ENCODE measurements at places on chromosomes 5 and 9.

DNA sequence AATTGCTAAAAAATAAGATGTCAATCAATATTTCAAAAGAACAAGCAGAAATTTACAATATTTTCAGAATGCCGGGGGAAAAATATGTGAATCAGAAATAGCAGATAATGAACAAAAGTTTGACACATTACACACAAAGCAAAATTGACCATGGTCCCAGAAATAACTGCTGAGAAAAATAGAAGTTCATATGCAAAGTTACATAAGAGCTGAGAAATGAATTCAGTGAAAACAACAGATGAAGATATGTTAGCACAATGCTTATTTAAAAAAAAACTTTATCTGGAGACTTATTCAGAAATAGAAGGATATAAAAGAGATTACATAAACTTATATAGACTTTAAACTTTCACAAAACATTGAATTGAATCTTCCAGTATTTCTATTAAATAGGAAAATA lies 1483.7 kb upstream of the ACO1 start:
- DNase-seq = no peak

DNA sequence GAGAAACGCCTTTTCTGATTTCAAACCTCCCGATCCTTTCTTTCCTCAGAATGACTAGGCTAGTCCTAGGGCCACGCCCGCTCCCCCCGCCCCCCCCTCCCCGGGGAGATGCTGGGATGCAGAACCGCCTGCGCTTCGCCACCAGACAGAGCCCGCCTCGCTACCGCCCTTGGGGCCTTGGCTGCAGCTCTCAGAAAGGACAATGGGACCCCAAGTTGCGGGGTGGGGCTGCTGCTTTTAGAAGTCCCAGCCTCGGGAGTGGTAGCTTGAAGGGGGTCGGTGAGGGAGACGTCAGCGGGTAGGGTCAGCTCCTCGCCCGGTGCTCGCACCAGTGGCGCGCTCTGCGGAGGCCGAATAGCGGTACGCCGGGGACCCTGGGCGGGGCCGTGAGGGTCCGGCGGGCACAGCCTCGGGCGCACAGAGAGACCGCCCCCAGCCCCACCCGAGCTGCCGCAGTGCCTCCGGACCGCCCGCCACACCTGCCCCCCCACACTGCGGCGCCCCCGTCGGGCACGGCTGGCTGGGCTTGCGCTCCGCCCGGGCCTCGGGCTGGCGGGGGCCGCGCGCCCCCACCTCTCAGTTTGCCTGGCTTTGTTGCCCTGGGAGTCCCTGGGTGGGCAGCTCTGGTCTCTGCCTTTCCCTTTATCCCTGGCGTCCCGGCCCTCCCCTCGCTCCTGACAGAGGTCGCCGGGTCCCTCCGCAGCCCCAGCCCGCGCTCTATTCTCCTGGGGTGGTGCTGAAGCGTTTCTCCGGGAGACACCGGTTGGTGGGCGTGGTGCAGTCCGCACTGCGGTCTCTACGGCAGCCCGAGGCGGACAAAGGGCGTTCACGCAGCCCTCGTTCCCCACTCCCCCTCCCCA lies 1.2 kb downstream of the MAP1B start:
- DNase-seq = peak; percentile 54

DNA sequence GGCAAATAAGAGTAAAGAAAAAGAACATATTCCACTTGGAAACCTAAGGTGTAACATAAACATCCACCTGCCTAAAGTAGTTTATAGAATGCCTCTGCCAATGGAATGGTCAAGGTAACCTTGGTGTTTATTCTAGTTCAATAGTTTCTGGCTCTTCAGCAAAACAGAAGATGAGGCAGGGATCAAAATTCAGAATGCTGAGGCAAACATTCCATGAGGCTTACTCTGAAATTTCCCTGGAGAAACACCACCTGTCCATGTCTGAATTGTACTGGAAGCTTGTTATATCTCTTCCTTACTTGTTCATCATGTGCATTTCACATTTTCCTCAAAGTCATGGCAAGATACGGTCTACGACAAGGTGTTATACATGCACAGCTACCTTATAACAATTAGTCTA lies 1862.4 kb upstream of the ACO1 start:
- no peak for DNase-seq

GRCh38 chr9:133994353-133995011 lies 2.4 kb upstream of the VAV2 start:
- DNase-seq = no peak

- DNase-seq = peak; percentile 33
Measured at GRCh38 chr5:179731791-179732411, 721 bp upstream of the MAML1 start.

- DNase-seq = no peak
Measured at GRCh38 chr5:124130816-124131215, 615.6 kb downstream of the ZNF608 start.

- no peak for DNase-seq
Measured at GRCh38 chr9:14907696-14908095, 2.5 kb downstream of the FREM1 start.

DNA sequence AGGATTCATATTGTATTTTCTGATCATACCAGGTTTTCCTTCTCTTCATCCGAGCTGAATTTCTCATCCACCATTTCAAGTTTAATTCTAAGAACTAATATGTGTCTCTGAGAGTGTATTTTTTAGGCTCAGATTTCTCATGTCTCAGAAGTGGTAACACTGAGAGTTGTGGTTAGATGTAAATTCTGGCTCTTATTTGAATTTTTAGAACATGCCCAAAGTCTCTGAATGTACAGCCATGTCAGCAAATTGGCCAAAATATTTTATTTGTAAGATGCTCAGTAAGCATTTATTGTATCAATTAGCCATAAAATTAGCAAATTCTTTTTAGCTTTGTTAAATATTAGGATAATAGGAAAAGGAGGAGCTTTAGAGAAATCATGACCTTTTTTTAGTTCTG lies 16.6 kb downstream of the SV2C start:
- DNase-seq = no peak

GRCh38 chr9:96379461-96379860 lies 4.0 kb downstream of the SLC35D2 start:
- DNase-seq = no peak

- no peak for DNase-seq
Measured at GRCh38 chr5:17343675-17344074, 126.2 kb downstream of the BASP1 start.

DNA sequence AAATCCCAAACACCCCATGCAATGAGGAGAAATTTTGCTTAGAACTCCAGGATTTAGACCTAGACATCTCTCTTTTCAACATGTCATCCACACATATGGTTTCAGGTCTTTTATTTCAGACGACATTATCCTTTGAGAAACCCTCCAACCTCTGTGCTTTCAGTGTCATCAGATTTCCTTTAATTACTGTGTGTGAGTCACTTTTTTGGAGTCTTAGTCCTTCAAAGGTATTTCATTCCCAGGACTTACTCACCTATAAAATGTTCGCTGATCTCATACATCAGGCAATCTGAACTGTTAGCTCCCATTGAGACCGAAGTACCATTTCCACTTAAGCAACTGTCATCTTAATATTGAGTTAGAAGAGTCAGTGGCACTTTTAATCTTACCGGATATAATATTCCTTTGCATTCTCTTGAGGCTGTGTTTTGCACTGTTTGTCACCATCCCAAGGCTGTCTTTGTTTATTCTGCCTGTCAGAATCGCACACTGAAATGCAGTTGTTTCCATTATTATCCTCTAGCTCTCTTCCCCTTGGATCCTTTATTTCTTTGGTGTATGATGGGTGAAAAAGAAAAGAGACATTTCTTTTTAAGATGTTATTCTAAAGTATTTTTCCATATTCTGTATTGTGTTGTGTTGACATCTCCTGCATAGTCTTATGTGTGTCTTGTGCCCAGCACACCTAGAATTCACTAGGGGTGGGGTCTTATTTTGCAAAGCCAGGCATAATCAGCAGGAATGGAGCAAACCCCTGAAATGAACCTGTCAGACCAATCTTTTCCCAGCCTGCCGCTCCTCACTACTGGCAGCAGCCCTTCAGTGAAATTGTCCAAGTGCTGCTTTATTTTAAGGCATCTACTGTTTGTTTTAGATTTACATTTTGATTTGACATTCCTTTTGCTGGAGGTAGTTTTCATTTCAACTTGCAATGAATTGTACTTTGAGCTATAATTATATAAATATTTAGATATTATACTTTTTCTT lies 155.4 kb downstream of the PAM start:
- no peak for DNase-seq

DNA sequence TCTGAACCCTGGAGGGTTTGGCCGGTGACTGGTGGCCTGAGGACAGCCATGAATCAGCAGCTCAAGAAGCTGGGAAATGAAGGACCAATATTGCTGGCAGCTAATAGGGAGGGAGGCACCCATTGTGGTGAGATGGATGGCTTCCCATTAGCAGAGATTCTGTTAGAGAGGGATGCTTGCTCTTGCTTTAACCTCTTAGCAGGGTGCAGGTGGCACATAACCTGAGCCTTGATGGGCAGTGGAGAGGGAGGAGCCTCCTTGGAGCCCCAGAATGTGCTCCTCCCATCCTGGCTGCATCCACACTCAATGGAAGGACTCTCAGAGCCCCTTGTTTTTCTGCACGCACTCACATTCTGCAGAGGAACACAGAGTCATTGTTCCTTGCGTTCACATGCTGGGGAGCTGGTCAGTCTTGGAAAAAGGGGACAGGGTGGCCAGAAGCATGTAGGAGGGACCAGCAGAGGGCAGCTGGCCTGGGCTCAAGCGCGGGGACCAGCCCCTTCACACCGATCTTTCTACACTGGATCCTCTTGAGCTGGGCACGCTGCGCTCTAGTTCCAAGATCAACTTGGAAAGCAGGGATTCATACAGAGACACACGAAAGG lies 161.8 kb downstream of the MED10 start:
- no peak for DNase-seq

DNA sequence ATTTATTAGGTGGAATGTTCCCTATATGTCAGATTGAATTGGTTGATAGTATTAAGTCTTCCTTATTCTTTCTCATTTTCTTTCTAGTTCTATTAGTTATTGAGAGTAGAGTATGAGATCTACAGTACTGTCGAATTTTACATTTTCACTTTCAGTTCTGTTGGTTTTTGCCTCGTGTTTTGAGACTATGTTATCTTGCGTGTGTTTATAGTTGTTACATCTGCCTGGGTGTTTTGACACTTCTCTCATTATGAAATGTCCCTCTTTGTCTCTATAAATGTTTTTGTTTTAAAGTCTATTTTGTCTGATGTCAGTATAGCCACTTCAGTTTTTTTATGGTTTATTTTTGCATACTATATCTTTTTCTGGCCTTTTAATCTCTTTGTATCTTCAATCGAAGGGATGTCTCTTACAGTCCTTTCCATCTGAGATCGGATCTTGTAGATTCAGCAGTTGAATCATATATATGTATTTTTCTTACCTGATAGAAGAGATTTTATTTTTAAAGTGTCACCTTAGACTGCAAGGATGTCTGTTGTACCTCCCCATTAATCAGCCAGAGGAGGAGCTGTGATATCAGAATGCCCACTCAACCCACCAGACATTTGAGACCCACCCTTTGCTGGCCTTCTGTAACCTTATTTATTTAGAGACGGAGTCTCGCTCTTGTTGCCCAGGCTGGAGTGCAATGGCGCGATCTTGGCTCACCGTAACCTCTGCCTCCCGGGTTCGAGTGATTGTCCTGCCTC lies 20.7 kb downstream of the EHMT1 start:
- no peak for DNase-seq

DNA sequence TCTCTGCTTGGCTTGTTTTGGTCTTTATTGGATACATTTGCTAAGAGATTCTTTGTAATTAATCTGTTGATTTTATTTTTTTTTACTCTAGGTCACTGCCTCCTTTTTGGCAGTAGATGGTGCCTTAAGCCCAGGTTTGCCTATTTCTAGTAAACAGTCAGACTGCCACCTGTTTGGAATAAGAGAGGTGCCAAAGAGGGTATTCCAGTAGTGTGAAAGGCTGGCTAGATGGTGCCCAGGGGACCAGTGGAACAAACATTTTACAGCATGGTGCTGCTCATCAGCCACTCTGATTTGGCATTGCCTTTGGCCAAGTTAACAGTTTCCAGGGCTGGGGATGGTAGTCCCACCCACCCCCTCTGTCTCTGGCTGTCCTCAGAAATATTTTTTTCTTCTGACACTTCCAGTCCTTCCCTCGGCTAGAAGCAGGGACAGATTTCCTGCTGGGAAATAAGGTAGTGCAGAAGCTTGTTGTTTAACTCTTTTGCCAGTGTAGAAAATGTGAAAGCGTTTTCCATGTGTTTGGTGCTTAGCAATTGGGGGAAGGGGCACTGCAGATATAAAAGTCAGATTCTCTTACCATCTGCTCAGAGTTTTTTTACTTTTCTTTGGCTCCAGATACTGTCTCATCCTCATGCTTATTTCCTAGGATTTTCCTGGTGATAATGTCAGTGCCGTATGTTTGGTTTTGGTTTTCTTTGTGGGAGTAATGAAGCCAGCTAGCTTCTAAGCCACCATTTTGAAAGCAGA lies 36.6 kb upstream of the FBXL7 start:
- DNase-seq = no peak

DNA sequence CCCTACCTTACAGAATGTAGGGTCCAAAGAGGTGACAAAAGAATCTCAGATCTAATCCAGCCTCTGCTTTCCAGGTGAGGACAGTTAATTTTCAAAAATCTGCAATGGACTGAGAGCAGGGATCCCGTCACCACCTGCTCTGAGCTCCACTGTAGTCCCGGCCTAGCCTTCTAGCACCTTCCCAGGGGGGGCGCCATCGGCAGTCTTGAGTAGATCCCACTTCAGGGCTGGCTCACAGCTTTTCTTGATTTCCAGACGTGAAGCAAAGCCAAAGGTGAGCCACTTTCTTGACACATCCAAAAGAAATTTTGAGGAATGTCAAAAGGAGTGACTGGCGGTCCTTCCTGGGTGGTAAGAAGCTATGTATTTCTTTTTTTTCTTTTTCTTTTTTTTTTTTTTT lies 114.1 kb downstream of the SYK start:
- DNase-seq = no peak

DNA sequence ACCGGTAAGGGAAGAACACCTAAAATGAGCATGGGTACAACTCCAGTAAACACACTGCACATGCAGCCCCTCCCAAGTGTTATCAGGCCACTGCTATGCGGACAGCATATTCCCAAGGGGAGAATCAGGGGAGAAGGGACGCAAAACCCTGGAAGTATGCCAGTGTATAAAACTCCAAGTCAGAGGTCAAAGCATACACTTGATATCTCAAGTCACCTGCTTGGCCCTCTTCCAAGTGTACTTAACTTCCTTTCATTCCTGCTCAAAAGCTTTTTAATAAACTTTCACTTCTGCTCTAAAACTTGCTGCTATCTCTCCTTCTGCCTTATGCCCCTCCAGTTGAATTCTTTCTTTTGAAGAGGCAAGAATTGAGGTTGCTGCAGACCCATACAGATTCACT lies 408.1 kb downstream of the HTR1A start:
- no peak for DNase-seq

GRCh38 chr5:56632199-56632598 lies 183.2 kb upstream of the MAP3K1 start:
- no peak for DNase-seq

GRCh38 chr5:86465052-86465838 lies 152.5 kb upstream of the COX7C start:
- no peak for DNase-seq

Measured in urinary bladder (tissue), 4 donors.